ENCODE measurements at places on chromosomes 2 and 18.

GRCh38 chr2:136325844-136326331 lies 207.9 kb upstream of the CXCR4 start:
- no peak for DNase-seq

DNA sequence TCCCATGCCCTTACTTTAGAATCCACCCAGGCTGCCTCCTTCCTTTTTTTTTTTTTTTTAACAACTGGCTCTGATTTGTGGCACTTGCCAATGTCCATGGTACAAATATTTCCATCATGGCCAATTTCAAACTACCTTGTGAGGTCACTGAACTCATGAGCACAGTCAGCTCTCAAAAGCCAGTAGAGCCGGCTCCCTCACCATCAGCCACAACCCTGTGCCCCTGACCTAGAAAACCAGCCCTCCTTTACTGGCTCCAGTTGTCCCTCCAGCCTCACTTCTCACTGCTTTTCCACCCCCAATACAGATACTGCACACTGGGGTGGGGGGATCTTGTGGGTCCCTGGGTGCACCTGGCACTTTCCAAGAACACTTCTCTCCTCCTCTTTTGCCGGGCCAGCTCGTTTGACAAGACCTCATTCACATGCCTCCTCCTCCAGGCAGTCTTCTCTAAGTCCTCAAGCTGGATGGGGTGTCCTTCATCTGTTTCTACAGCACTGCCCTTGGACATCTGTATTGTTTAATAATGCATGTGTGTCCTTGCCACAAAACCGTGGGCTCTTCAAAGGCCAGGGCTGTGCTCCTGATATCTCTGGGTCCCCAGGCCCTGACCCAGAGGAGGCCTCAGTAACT lies 35.5 kb downstream of the SDC1 start:
- DNase-seq = no peak

DNA sequence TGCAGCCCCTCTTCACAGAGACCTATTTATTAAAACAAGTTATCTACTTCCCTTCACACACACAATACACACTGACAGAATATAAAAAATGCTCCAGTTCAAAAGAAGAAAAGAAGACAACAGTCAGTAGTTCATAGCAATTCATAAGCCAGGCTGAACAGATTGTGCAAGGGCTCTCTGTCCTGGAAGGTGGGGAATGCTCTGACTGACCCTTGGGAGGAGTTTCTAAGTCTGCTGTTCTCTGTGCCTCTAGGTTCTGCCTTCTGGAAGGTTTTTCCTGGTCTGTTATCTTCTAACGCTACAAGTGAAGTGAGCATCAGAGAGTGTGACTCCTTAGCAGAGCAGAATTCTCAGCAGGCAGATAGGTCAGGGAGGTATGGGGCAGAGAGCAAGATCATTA lies 35.7 kb downstream of the SP3 start:
- no peak for DNase-seq

GRCh38 chr18:22488554-22488953 lies 70.8 kb upstream of the CTAGE1 start:
- DNase-seq = no peak

DNA sequence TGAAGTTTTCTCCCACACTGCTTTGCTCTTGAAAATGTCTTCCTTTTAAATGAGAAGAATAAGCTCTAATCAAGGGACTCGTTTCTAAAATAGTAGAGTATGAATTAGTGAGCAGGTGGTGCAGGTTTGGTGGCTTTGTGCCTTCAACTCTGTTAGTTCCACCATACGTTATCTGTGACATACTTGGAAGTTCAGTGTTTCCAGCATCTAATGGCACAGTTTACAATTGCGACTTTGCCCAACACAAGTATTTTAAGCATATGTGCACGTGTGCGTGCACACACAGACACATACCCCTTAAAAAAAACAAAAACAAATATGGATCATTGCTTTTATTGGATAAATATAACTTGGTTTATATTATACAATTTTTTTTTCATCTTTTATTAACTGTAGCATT lies 111.8 kb downstream of the RAB3GAP1 start:
- no peak for DNase-seq

GRCh38 chr2:106078096-106078495 lies 116.0 kb downstream of the UXS1 start:
- no peak for DNase-seq

GRCh38 chr2:85088921-85089320 lies 44.3 kb upstream of the TCF7L1 start:
- DNase-seq = no peak

- DNase-seq = no peak
These were observed 262.0 kb upstream of the RASGRP3 start for GRCh38 chr2:33214436-33214835.
